ENCODE measurements at places on chromosomes 5 and 9.

- no peak for DNase-seq
These were observed 93.2 kb downstream of the ZNF354C start for GRCh38 chr5:179153341-179153901.

DNA sequence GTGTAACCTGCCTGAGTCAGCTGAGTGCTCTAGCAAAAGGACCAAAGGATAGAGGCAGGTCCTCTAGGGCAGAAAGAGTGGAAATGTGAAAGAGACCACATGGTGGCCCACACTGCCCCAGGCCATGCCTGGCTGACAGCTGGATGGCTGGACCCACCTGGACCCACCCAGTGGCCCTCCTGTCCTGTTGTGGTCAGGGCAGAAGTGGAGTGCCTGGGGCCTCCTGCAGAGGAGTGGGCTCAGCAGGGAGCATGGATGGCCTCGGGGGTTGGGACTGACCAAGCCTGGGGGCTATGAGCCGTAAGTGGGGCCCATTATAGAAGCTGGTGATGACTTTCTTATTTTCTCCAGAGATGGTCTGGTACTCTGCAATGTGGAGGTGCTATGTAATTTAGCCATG lies 55.7 kb upstream of the FAM120AOS start:
- DNase-seq: no peak

DNA sequence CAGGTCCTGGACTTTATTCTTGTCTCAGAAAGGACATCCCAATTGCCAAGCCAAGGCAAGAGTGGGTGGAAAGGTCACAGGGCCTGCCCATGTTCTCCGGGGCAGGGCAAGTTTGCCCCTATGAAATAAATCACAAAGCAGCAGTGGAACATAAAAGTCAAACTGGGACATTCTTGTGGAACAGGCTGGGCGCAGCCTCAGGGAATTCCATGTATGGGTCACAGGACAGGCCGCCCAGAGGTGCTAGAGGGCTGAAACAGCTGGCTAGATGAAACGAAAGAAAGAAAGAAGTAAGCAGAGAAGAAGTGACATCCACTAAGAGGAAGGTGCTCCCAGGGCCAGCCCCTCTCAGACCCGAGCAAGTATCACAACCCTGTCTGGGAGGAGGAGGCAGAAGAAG lies 219.1 kb upstream of the NFIL3 start:
- no peak for DNase-seq

- no peak for DNase-seq
These were observed 322.1 kb downstream of the ARHGEF28 start for GRCh38 chr5:73947906-73948640.

- DNase-seq: no peak
These were observed 87.7 kb downstream of the FSTL4 start for GRCh38 chr5:133524666-133525065.

GRCh38 chr9:114902786-114903524 lies 27.4 kb downstream of the TNFSF8 start:
- no peak for DNase-seq

GRCh38 chr5:176533894-176534611 lies 3.1 kb downstream of the RNF44 start:
- DNase-seq: no peak

GRCh38 chr5:172051643-172052339 lies 45.4 kb upstream of the FBXW11 start:
- no peak for DNase-seq

- no peak for DNase-seq
These were observed 418.3 kb downstream of the RAB3C start for GRCh38 chr5:59001154-59001553.

DNA sequence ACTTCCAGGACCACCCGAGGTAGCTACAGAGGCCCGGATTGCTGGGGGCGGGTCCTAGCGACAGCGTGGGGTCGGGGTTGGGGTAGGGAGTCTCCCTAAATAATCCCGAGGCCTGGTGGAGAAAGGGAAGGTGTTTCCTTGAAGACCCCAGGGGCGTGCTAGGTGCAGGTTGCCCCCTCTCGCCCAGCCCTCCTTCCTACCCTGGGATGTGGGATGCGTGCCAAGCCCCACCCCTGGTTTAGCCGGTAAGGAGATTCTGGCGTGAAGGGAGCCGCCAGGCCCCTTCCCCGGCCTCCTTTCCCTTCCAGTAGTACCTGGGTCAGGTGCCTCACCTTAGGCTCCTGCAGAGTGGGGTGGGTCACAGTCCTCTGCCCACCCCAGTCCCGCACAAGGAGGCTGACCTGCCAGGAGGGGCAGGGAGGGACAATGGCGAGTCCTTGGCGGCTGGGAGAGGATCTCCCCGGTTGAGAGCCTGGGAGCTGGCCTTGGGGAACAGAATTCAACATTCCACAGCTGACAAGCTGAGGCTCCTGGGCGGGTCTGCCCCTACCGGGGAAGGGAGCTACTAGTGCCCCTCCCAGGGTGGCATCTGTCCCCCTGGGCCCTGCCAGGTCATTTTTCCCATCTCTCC lies 674 bp downstream of the TSPAN17 start:
- no peak for DNase-seq

DNA sequence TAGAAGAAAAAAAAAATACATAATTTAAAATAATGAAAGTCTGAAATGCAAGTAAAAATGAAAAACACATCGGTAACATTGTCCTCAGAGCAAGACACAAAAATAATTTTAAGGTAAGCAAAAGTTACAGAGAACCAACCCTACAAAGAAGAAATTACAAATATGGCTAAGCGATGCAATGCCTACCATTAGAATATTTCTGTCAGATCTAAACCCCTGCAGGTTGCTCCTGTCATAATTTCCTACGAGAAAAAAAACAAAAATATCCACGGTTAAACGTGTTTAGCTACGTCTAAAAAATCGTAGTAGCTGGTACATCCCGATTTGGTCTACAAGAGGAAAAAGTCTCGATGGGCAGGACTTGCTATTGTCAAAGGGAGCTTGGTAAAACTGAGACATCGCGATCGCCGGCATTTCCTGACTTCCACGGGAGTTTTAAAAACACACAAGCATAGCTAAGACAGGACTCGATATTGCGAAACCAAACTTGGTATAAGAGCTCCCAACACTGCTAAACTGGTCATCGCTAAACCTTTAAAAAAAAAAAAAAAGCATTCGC lies 1.1 kb upstream of the ANXA2R start:
- DNase-seq: no peak

DNA sequence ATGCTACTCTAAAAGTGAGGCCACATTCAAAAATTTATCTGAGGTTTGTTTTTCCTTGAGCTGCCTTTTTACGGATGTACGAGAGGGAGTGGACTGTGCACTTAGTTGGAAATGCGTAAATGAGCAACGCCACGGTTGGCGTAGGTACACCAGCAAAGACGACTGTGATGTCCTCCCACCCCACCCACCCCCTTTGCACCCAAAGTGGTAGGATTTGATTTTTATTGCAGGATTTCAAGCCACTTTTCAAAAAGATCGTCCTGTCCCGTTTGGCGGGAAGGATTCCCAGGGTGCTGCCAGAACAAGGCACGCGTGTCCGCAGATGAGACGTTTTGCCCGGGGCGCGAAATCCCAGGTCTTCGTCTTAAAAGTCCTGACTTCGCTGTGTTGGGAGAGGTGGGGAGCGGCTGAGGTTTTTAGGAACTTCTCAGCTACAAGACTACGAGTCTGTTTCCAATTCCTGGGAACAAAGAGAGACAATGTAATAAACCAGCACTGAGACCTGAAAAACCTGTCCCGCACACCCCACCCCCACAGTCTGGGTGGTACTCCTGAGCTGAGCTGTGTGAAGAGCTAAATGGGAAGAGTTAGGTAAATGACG lies 1.0 kb upstream of the TLE1 start:
- no peak for DNase-seq

DNA sequence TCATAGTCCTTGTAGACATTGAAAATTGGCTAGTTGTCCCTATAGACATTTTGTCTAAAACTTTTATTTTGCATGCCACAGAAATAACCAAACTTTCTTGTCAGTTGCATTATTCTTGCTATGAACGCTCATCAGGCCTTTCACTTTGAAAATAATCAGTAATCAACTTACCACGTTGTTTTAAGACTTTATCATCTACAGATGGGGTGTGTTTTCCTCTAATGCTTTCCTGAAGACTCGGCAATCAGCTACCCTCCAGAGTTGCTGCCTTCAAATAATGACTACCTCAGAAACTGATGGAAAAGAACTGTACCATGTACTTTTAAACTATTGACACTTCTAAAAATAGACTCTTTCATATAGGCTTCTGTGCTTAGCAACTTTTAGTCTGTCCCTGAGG lies 33.5 kb upstream of the HSPB3 start:
- no peak for DNase-seq

DNA sequence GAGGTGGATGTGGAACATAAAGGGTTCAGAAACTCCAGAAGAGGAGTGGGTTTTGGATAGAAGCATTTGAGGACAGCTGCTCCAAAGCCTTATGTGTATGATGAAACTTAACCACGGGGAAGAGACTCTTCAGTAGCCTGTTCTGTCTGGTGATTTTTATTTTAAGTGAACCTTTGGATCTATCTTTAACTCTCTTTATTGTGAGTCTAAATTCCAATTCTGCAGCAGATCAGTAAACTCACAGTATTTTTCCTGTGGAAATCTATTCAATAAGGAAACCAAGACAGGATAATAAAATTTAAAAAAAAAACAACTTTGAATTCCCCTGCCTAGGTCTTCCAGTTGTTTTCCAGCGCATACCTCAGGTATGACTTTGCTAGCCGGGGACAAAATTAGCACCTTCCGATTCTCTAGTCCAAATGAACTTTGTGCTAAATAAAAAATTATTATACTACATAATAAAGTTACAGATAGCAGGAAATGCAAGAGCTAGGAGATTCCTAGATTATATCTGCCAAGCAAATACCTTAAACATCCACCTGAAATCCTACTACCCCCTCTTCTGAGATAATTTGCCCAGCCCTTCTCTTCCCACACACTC lies 101.9 kb downstream of the NLN start:
- DNase-seq: no peak

- DNase-seq: no peak
These were observed 338.1 kb upstream of the ADAMTS16 start for GRCh38 chr5:4802044-4802443.

DNA sequence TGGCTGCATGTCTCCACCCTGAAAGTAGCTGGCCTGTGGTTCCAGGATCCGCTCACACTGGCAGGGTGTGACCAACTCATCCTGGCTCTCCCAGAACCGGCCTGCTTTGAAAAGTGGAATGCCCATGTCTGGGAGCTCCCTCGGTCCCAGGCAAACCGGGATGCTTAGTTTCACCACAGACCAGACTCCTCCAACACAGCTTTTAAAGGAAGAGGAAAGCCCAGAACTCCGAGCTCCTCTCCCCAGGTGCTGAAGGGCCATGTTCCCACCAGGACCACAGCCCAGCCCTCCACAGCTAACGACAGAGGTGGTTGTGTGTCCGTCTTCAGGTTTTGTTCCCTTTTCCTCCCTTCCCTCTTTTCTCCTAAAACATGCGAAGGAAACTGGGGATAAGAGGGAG lies 38.0 kb downstream of the GTF3C4 start:
- DNase-seq: no peak

GRCh38 chr9:32326146-32326545 lies 58.3 kb upstream of the ACO1 start:
- DNase-seq: no peak

DNA sequence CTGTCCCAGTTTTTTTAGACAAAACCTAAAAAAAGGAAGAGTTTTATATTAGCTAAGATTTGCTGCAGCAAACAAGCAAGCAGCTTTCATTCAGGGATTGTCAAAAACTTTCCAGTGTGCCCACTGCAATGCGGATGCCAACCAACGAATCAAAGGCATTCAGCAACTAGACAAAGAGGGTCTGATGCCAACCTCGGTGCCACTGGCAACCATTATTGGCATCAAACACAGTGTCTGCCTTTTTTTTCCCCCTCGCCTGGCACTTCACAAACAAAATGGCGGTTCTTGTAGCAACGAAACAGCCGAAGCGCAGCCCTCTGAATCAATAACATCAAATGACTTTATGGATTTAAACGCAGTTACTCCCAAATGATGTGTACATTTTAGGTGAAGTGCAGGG lies 10.4 kb downstream of the NFIB start:
- no peak for DNase-seq

DNA sequence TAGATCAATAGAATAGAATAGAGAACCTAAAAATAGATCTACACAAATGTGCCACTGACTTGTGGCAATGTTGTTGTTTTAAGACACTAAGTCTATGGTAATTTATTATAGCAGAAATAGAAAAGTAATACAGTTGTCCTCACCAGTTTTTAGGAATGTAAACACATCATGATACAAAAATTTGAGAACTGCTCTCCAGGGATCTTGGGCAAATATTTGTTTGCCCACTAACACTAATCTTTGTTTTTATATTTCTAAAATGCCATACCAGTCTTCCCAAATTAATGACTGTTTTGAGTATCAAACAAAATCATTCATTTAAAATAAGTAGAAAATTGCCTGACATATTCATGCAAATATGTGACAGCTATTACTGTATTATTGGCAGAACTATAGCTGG lies 297.6 kb downstream of the BRINP1 start:
- DNase-seq: no peak

- DNase-seq: no peak
These were observed 418.1 kb upstream of the KLF4 start for GRCh38 chr9:107907715-107908114.

GRCh38 chr5:125446986-125447385 lies 700.5 kb upstream of the ZNF608 start:
- DNase-seq: no peak
